ENCODE measurements at places on chromosomes 1 and 21.
A peak's percentile ranks its signal among the peaks of the same experiment; 100 is the strongest.

- no peak for DNase-seq
Measured at GRCh38 chr1:229046251-229046853, 224.6 kb upstream of the RAB4A start.

DNA sequence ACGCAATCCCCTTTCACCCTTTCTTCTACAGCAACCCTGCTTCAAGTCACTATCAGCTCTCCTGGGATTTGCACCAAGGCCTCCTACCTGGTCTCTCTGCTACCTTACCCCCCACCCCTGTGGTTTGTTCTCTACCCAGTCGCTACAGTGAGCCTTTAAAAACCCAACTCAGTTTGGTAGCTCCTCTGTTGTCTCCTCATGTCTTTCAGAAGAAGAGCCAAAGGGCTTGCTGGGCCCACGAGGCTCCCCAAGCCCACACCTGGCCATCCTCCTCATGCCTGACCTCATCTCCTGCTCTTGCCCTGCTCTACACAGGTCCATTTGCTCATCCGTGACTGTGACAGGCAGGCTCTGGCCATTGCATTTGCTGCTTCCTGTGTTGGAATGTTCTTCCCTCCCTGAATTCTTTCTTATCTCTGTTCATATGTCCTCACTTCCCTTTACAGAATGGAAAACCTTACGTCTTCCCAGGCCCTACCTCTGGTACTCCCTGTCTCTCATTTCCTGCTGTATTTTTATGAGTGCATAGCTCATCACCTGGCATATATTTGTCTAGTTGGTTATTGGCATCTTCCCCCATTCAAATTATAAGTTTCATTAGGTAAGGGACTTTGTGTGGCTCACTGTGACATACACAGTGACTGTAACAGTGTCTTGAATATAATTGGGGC lies 3.3 kb downstream of the RGS16 start:
- DNase-seq: no peak

GRCh38 chr1:239056940-239057339 lies 329.4 kb upstream of the CHRM3 start:
- no peak for DNase-seq

- no peak for DNase-seq
Measured at GRCh38 chr1:228100822-228101613, 2.1 kb downstream of the C1orf35 start.

GRCh38 chr1:55867304-55867843 lies 652.2 kb upstream of the USP24 start:
- no peak for DNase-seq

DNA sequence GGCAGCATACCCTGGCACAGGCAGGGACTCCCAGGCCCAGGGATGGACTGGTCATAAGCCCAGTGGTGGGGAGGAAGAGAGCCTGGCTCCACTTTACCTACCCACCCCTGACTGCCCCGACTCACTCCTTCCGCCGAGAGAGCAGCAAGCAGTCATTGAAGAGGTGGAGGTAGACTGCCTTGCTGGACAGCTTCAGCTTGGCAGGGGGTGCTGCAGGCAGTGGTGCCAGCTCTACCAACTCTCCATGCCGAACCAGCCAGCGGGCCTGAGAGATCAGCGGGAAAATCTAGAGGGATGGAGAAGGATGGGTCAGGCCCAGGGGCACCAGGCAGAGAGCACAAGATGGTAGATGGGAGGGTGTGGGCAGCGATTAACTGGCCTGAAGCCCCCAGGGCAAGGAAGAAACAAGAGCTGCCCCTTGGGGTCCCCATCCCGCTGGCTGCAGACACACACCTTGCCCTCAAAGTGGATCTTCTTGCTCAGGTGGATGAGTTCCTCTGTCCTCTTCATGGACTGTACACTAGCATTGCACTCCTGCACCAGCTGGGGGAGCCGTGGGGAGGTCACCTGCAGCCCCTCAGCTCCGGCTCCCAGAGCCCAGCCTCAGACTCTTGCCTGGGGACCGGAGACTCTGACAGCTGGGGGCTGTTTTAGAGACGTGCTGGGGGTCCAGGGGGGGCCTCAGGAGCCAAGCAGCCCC lies 7.7 kb downstream of the ARHGEF19 start:
- no peak for DNase-seq

DNA sequence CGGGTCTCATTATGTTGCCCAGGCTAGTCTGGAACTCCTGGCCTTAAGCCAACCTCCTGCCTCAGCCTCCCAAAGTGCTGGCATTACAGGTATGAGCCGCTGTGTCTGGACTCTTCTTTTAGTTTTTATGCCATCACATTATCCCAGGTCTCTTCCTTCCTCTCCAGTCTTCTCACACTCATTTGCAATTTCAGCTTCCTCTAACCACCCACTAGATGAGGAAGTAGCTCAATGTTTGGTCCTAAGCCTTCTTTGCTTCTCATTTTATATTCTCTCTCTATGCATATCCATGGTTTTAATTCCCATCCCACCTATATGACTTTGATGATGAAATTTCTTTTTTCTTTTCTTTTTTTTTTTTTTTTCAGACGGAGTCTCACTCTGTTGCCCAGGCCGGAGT lies 3.1 kb upstream of the ZBTB8A start:
- DNase-seq: no peak

GRCh38 chr21:30391492-30392025 lies 4.3 kb upstream of the KRTAP13-1 start:
- DNase-seq: no peak

DNA sequence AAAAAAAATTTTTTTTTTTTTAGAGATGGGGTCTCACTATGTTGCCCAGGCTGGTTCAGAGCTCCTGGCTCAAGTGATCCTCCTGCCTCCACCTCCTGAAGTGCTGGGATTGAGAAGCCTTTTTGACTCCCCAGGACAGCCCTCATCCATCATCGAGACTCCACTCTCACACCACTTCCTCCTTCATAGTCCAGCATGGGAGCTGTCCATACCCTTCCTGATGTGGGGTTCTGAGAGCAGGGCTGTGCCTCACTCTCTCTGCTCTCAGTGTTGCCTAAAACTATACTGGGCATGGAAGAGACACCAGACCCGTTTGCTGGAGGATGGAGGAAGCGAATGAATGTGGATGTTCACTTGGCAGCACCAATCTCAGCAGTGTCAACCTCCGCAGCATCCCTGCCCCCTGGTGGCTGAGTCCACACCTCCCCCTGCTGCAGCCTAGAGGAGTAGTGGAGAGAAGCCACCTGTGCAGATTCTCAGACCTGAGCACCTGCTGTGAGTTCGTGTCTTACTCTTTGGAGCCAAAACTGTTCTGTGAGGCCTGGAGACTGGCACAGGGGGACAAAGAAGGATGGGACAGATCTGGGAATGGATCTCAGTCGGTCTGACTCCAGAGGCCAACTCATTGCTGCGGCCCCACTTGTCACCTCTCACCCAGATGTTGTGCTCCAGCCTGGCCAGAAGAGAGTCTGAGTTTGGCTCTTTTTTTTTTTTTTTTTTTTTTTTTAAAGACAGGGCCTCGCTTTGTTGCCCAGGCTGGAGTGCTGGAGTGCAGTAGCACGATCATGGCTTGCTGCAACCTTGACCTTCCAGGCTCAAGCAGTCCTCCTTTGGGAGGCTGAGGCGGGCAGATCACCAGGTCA lies 17.7 kb downstream of the TINAGL1 start:
- peak; percentile 69 for DNase-seq

DNA sequence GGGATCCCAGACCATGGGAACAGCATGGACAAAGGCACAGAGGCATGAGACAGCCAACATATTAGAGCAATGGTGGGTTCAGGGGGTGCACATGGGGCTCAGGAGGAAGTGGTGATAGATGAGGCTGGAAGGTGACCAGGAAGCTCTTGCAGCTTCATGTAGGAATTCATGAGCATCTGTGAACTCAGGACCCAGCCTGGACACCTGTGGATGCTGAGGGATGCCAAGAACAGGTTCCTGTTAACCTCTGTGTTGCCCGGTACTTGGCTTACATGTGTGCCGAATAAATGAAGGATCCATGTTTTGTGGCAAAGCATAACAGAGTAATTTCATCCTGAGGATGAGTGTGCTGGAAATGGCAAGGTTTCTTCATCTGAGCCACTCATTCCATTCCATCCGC lies 9.3 kb upstream of the SSBP3 start:
- no peak for DNase-seq

DNA sequence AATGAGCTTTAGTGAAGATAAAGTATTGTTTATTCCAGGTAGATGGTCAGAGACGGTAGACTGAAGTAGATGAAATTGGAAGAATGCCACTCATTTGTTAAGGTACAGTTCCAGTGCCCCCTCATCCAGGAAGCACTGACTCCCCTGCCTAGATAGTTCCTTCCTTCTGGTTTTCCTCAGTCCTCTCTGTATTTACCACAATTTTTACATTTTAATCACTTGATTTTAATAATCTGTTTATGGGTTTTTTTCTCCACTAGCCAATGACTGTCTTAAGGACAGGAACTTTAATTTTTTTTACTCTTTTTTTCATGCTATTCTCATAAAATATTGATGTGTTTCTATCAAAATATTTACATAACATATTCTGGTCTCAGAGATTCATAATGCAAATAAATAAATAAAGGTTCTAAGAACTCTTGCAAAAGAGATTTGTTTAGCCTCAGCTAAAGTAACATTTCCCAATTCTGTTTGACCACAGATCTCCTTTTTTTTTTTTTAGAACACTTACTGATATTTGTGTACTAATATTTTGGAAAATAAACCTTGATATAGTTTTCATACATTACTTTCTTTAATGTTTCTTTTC lies 651.6 kb downstream of the PLPP3 start:
- DNase-seq: no peak

DNA sequence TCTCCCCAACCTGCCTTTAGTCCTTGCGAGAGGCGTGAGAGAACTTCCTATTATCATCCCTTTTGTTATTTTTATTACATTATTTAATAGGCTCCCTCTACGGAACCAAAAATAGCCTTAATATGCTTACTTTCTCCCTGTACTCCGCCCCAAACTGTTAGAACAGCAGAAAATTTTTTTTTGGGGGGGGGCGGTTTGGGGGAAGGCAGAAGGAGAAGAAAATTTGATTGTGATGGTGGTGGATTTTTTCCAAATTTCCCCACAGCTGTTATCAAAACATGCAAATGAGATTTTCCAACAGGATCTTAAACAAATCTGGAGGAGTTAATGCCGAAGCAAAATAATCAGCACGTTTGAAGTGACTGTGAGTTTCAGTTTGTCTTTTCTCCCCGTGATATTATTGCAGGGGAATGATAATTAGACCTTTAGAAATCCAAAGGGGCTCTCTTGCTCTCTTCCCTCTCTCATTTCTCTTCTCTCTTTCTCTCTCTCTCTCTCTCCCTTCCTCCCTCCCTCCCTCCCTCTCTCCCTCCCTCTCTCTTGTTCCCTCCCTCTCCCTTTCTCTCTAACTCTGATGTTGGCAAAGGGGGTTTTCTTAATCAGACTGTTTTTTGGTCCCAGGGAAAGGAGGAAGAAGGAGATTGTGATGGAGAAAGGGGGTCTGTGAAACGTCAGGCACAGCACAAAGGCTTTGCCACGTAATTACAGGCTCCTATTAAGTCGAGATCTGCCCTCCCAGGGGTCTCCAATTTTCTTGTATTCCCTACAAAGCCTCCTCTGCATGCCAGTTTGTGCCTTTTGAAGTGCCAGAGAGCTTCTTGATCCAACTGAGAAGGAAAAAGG lies 1.1 kb upstream of the PRRX1 start:
- DNase-seq: no peak

DNA sequence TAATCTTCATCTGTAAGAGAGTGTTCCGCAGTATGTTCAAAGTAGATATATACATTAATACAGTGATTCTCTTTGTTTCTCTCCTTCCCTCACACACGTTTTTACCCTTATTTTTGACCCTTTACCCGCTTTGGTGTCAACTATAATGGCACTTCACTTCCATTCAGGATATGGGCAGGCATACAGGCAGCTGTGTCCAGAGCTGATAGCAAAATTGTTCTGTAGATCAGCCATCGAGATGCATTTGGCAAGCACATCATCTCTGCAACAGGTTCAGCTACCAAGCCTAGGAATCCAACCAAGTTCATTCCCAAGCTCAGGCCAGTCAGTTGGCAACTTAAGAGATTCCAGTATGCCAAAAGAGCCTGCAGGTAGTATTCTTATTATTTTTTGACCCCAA lies 74.8 kb downstream of the FNBP1L start:
- DNase-seq: no peak

DNA sequence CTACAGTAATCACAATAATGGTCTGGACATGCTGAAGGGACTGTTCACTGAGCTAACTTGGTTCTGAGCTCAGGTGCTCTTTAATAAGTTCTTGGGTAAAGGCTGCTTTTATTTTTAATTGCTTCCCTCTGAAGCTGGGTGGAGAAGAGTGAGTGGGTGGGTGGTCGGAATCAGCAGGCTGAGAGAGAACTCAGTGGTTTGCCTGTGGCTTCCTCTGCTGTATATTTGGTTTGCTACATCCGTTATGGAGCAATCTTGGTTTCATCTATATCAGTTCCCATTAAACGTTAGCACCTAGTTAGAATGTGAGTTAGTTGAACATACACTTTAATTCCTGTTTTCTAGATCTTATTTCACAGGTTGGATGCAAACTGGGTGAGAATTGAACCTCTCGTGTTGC lies 23.3 kb downstream of the CNIH4 start:
- DNase-seq: no peak

DNA sequence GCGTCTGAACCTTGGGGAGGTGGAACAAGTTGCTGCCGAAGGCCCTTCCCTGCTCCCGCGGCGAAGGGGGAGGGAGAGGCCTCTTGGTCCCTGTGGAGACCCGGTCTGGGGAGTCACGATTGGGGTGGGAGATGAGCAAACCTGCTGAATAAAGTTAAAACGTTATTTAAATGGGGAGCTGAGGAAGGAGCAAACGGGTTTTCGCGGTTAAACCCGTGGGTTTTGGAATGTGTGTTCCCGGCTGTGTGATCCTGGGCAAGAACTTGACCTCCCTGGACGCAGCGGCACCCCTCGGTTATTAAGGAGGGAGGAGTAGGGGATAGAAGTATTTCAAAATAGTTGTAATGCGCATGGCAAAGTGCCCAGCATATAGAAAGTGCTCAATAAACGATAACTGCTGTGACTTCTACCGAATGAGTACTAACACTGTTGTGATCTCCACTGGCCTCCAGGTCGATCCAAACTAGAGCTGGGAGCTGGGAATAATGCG lies 3.4 kb downstream of the FAM110D start:
- no peak for DNase-seq

- DNase-seq: peak; percentile 54
Measured at GRCh38 chr1:107532318-107532717, 391.5 kb downstream of the NTNG1 start.

DNA sequence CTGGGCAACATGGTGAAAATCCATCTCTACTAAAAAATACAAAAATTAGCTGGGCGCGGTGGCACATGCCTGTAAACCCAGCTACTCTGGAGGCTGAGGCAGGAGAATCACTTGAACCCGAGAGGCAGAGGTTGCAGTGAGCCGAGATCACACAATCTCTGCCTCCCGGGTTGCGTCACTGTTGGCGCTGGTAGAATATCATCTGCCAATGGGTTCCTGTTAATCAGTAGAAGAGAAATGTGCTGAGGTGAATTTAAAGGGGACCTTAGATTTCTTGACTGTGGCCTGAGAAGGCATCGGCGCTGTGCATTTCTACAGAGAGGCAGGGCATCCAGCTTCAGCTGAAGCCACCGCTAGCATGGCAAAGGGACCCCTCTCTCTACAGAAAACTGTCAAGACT lies 68.0 kb downstream of the TGFB2 start:
- DNase-seq: no peak

- DNase-seq: no peak
Measured at GRCh38 chr1:196494766-196495165, 113.5 kb downstream of the KCNT2 start.

GRCh38 chr1:235622936-235623779 lies 26.4 kb downstream of the GNG4 start:
- DNase-seq: no peak

- no peak for DNase-seq
Measured at GRCh38 chr21:42401154-42401553, 2.5 kb upstream of the UBASH3A start.

- no peak for DNase-seq
Measured at GRCh38 chr1:46764402-46764801, 34.4 kb upstream of the CYP4B1 start.

- DNase-seq: no peak
Measured at GRCh38 chr1:9270290-9270883, 22.3 kb upstream of the SPSB1 start.
